ENCODE measurements at places on chromosomes 6 and 20.

DNA sequence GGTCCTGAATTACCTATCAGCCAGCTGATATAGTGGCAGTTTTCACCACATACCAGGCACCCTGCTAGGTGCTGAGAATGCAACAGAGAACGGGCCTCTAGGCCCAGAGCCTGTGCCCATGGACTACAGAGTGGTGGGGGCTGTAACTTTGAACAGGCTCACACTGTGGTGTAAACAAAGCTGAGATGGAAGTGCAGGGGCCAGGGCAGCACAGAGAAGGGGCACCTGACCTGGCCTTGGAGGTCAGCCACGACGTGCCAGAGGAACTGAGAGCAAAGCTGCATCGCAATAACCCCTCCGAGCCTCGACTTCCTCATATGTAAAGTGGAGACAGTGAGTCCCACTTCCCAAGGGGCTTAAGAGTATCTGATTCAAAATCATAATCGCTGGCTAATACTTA, 105.8 kb downstream of the MAFB start:
- DNase-seq = no peak

DNA sequence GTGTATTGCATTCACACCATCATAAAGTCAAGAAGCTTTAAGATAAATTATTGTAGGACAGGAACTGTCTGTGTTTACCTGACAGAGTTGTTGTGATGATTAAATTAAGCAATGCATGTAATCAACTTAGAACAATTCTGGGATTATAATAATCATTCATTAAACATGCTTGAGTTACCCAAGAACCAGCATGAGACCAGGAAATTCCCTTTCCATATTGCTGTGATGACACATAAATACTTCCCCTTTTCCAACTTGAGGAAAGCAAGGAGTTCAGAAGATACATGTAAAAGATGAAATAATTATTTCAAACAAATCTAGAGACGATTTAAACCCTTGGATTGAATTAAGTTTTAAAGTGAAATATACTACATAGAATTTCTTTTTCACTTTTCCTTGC, 404.4 kb downstream of the GJA1 start:
- no peak for DNase-seq

- DNase-seq = no peak
Measured at GRCh38 chr6:169963581-169964297, 212.3 kb downstream of the ERMARD start.

- DNase-seq = peak; percentile 40
Measured at GRCh38 chr6:5401845-5402738, 140.8 kb downstream of the FARS2 start.

Data from GM12865 (cell line).